CD4-positive, alpha-beta T cell treated with Interleukin-12 subunit alpha and Interleukin-12 subunit beta, for 1 hour (primary cell): ENCODE measurements at places on chromosomes 3 and 15.
A peak's percentile ranks its signal among the peaks of the same experiment; 100 is the strongest.

GRCh38 chr3:197709135-197709534 lies 27.6 kb downstream of the RUBCN start:
- DNase-seq: no peak

DNA sequence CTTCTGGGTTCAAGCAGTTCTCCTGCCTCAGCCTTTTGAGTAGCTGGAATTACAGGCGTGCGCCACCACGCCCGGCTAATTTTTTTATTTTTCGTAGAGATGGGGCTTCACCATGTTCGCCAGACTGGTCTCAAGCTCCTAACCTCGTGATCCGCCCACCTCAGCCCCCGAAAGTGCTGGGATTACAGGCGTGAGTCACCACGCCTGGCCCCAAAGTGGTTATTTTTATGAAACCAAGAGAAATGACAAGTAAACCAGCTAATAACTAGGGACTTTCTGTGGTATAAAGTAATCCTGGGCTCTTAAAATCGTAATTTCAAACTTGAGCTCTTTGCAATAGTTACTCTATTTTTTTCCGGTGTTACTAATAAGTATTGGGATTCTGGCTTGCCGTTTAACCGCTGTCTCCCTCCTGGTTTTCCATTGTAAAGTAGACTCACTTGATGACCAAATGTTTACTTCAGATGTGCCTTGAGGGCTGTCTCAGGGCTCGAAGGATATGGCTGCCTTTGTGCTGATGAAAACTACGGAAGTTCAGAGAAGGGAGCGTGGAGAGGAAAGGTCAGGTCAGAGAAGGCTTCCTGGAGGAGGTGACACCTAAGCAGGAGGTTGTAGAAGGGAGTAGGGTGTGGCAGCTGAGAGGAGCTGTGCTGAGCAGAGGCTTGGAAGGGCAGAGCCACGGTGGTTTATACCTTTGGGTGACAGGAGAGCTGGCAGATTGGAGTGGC lies 4.2 kb downstream of the ZSCAN2 start:
- DNase-seq: peak; percentile 22

GRCh38 chr3:157652366-157652765 lies 149.2 kb upstream of the VEPH1 start:
- DNase-seq: no peak

- no peak for DNase-seq
Observed at GRCh38 chr3:32420126-32421038, 28.7 kb downstream of the CMTM7 start.

DNA sequence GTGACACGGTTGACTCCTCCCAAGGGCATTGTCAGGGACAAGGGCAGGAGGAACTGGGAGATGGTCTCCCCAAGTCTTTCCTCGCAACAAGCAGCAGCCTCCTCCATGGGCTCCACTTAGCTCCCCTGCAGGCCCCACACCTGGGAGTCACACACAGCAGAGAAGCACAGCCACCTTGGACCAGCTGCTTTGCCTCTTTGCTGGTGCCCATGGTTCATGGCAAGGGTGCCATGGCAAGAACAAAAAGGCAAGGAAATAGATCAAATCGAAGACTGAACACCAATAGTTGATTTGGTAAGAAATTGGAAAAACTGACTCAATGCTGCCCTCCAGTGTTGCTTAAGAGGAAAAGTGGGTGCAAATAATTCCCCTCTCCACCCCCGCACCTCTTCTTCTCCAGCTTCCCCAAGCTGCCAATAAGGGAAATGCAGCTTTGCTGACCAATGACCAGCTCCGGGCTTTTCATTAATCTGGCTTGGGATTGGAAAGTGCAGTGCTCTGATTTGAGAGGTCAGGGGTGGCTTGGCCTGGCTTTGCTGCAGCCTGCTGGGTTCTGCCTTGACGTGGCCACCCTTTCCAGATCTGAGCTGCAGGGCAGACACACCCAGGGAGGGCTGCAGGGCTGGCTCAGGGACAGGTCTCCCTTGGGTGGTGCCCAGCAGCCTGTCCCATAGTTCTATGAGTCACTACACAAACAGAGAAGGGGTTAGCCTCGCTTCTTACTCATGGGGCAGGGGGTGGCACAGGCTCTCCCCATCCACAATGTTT lies 162.0 kb downstream of the KLF13 start:
- peak; percentile 71 for DNase-seq

- no peak for DNase-seq
Observed at GRCh38 chr3:66320390-66320789, 99.6 kb downstream of the SLC25A26 start.

DNA sequence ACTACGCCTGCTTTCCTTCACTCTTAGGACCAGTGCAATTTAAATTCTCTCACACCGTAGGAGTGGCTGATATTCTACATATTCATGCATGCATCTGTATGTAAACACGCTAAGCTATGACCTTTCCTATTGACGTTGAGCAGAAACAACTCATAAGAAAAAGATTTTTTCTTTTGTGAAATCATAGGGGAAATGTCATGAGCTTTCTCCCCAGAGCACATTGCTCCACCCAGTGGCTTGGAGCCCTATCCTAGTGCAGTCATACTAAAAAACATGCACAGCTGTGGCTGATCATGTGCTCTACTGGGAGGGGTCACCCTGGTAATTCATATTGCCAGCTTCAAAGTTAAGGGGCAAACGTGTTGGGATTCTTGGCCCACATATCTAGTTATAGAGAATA lies 1.8 kb upstream of the MESD start:
- no peak for DNase-seq

DNA sequence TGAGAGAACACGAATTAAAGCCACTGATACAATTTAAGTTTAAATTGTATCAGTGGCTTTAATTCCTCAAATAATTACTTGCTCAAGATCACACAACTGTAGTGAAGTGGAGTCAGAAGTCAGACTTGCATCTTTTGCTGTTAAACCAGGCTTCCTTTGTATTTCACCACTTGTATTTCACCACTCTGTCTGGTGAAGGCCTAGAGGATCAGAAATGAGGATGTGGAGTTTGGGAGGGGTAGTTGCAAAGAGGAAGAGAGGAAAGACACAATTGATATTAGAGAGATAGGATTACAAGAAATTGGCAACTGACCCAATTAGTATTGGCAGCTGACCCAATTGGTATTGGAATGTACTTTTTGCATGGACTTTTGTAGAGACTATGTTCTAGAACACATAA lies 288.1 kb upstream of the GPR149 start:
- peak; percentile 0 for DNase-seq

GRCh38 chr3:118059096-118059495 lies 975.5 kb downstream of the IGSF11 start:
- no peak for DNase-seq

DNA sequence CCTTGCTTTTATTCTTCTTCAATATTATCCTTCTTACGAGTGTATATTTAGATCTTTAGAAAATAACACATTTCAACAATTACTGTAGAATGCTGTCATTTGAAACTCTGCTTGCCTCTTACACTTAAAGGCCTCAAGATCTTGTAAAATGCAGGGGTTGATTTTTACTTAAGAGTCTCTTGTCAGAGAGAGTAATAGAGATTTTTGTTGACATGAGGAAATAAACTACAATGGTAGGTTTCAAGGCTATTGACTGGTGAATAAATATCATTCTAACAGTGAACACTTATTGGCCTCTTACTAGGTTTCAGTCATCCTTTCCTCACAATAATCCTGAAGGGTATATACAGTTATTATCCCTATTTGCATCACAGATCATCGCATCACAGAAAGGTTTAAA lies 344.6 kb downstream of the GBE1 start:
- no peak for DNase-seq

- DNase-seq: no peak
Observed at GRCh38 chr3:184748219-184749135, 36.6 kb upstream of the MAGEF1 start.

DNA sequence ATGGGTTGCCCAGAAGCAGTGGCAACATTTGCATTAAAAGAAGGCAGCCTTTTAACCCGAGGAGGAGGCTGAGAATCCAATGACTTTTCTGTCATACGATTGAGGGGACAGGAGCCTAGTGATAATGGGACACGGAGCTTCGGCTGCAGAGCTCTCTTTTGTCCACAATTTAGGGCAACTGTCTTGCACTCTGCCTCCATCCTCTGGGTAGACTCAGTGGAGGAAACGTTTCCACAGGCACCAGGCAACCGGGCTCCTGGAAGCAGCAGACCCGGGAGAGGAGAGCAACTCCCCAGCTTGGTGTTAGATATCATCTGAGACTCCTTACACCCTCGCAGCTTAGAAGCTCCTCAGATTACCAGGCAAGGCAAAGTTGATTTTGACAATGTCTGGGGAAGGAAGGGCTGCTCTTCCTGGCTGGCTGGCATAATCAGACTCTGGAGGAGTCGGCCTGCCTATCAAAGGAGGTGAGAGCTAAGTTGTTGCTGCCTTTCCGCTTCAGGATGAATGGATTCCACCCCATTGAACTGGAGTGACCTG lies 43.5 kb upstream of the RNU6-1 start:
- DNase-seq: no peak

DNA sequence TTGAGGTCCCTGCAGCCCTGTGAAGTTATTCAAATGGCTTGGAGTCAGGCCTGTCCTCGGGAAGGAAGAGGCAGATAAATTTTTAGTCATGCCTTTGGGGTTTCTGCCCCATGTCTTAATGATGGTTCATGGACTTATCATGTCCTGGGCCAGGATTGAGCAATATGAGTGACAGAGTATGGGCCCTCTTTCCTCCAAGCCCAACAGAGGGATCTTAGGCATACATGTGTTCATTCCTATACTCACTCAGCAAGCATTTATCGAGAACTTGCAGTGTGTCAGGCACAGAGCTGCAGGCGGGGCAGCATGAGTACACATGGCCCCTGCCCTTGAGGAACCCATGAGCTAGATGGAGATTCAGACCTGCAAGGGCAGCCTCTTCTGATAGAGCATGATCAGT lies 6.2 kb downstream of the ESYT3 start:
- no peak for DNase-seq

DNA sequence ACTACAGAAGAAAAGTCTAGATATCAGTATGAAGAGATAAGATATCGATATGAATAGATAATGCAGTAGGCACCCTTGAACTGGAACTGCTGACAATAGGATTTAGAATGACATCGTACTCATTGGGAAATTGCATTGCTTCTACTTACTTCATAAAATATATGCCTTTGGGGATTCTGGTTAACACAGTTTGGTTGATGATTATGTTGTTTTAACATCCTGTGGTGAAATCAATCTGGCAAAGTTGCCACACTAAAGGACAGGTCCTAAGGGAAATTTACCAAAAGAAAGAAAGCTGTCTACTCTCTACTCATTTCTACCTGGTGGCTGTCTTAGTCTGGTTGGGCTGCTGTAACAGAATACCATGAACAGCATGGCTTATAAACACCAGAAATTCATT lies 417.4 kb upstream of the DPH6 start:
- DNase-seq: no peak

DNA sequence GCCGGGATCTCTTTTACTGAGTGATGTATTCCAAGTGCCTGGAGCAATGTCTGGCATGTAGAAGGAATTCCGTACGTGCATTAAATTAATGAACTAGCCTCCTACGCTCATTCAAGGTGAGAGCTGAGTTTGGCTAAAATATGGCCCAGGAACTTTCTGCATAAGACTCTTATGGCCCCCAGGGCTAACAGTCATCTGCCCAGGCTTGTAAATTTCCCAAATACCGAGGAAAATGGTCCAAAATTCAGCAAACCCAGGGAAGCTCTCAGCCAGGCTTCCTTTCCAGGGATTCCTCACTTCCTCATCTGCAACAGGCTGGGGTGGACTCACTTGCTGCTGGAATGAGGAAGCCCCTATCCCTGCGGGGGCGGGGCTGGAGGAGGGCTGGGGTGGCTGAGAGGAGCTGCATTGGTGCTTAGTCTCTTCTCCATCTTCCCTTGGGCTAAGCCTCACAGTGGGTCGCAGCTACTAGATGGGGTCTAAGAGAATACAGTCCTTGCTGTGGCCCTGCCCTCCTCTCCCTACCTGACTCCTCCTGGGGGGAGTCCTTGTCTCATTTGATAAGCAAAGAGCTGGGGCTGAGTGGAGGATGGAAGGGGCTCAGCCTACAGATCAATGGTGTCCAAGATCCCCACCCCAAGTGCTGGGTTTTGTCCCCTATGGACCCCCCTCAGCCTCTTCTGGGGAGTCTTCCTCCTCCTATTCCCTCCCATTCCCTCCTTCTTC lies 28.5 kb upstream of the APOD start:
- DNase-seq: no peak

DNA sequence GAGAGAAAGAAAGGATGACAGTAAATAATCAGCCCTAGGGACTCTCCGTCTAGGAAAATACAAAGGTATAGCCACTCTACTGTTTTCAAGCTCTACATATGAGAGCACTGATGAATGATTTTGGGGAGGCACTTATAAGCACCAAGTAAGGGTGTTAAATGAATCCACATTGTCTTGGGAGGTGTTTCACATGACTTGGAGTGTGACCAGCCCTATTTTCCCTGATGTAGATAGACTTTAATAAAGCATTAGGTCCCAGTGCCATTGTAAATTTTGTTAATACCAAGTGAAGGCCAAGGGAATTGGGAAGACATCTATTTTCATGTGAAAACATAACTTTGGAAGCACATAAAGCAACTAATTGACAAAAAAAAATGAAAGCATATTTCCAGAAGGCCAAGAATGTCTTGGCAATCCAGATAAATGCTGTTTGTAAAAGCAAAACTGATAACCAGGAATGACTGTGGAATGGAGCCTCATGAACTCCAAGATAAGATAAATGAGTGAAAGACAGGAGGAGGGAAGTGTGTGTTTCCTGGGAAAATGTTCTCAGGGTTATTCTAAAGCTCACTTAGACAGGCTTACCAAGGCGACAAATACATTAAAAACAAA lies 96.0 kb upstream of the MYZAP start:
- DNase-seq: no peak

GRCh38 chr3:178073366-178073765 lies 462.9 kb upstream of the KCNMB2 start:
- DNase-seq: no peak

DNA sequence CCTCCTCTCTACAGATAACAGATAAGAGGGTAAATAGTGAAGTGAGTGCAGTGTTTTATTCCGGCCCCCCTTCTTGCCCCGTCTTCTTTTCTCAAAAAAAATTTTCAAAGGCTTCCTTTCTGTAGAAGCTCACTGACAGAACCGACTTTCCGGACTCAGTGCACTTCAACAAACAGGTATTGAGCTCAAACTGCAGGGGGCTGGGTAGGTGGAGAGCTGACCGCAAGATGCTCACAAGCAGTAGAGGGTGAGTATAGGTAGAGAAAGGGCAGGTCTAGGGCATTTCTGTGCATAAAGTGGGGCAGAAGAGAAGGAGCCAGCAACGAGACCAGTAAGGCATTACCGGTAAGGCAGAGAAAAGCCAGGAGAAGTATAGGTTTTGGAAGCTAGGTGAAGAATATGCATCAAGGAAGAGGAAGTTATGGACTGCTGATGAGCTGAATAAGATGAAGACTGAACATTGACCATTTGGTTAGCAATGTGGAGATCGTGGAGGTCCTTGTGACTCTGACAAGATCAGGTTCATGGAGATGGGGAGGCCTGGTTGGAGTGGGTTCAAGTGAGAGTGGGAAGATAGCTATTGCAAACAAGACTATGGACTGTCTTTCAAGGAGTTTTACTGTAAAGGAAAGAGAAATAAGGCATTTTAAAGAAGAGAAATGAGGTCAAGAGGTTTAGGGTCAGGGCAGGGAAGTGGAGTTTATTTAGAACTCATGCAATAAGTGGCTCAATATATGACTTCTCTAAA lies 97.4 kb downstream of the ST6GAL1 start:
- DNase-seq: peak; percentile 84
